AG08396 (cell line): ENCODE measurements at places on chromosomes 2 and 18.
A peak's percentile ranks its signal among the peaks of the same experiment; 100 is the strongest.

GRCh38 chr2:184877909-184878308 is 279.6 kb downstream of the ZNF804A start:
- no peak for DNase-seq

GRCh38 chr2:207881902-207882301 is 112.2 kb upstream of the FZD5 start:
- DNase-seq, result no peak

DNA sequence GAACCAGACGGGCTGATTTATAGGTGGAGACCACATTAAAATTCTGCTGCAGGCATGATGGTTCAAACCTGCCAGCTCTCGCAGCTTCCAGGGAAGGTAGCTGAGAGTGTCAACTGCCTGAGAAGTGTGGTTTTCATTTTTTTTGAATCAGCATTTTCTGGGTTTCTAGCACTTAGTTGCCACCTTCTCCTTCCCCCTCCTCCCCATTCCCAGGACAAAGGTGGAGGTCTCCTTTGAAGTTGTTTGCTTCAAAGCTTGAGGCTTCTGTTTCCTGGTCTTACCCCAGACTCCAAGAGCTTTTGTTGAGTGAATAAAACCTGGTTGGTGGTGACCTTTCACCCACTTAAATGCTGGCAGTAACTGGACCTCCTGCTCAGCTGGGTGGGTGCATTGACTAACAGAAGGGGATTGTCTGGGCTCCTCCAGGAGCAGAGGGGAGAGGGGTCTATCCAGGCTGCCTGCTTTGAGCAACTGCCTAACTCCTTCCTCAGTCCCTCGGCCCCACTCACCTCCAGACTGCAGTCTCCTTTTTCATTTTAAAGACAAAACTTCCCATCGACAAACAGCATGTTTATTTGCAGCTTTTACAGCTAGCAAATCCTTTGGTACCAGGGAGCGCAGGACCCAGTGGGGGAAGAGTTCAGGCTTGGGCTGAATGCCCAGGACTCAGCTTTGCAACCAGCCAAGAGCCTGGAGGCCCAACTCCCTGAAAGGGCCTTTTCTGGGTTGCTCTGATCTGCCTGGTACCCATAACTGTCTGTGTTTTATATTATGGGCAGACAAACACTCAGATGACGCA is 3.5 kb downstream of the RHOB start:
- peak; percentile 68 for DNase-seq

- DNase-seq, result no peak
Measured at GRCh38 chr2:121382744-121383143, 97.7 kb upstream of the TFCP2L1 start.

- peak; percentile 33 for DNase-seq
Measured at GRCh38 chr2:100321179-100321865, 979 bp downstream of the LONRF2 start.

DNA sequence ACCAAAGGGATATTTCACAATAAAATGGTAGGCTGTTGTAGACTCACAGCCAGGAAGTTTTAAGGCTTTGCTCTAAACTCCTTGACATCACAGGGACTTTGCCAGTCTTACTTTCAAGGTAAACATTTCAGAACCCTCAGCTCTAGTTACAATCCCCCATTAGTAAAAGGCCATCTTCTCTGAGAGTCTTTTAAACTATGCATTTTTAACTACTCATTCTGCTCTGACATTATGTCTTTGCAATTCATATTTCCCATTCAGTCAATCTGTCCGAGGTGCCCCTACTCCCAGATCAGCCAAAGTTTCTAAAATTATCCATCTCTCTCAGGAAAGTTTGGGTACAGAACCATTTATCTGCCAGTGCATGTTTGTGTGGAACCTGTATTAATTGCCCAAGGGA is 1094.1 kb downstream of the TDRD15 start:
- DNase-seq, result no peak

GRCh38 chr2:80364524-80365212 is 60.1 kb upstream of the LRRTM1 start:
- DNase-seq, result no peak

DNA sequence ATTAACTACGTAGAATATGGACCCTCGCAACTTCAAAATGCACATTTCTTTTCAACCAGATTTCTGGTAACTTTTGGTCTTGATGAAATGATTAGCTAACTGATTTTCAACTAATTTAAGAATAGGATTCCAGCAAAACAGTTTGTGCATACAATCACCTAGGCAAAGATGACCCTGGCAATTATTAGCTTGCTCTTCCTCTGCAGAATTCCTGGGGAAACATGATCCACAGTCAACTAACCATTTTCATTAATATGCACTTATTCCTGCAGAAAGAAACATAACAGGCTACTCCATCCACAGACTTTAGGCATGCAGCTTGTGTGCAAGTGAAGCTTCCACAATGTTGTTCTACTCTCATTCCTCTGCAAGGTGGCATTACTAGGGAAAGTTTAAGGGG is 1150.8 kb upstream of the FANCL start:
- DNase-seq, result no peak

GRCh38 chr2:217943446-217944321 is 59.1 kb downstream of the TNS1 start:
- peak; percentile 92 for DNase-seq

- no peak for DNase-seq
Measured at GRCh38 chr2:12412898-12413305, 303.8 kb upstream of the TRIB2 start.

GRCh38 chr2:167964650-167965413 is 282.6 kb downstream of the STK39 start:
- DNase-seq, result no peak

- no peak for DNase-seq
Measured at GRCh38 chr18:24974431-24974830, 377.5 kb downstream of the ZNF521 start.

DNA sequence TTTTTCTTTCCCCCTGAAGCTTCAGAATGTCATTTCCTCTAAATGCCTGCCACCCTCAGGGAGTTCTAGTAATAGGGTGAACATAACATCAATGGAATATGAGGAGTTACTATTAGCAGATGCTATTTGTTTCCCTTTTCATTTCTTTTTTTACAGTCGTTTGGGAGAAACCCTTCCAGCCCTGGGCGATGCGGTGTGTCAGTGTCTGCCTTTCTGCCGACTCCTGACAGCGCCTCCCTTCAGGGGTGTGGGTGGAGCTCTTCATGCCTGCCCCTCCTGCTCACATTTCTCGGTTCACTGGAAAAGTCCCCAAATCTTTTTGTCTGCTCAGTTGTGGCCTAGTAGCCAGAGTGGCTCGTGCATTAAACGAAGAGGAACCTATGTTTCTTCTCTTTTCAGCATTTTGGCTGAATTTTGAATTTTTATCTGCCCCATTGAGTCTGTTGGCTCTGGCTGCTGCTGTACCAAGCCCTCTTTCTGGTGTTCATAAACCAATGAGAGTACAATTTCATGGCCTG is 72.3 kb downstream of the FMNL2 start:
- peak; percentile 74 for DNase-seq

GRCh38 chr2:224807153-224807964 is 91.2 kb upstream of the CCDC195 start:
- DNase-seq, result no peak

GRCh38 chr2:6957031-6957714 is 40.0 kb downstream of the RNF144A start:
- no peak for DNase-seq

GRCh38 chr2:19673213-19673791 is 228.5 kb downstream of the TTC32 start:
- DNase-seq, result no peak

DNA sequence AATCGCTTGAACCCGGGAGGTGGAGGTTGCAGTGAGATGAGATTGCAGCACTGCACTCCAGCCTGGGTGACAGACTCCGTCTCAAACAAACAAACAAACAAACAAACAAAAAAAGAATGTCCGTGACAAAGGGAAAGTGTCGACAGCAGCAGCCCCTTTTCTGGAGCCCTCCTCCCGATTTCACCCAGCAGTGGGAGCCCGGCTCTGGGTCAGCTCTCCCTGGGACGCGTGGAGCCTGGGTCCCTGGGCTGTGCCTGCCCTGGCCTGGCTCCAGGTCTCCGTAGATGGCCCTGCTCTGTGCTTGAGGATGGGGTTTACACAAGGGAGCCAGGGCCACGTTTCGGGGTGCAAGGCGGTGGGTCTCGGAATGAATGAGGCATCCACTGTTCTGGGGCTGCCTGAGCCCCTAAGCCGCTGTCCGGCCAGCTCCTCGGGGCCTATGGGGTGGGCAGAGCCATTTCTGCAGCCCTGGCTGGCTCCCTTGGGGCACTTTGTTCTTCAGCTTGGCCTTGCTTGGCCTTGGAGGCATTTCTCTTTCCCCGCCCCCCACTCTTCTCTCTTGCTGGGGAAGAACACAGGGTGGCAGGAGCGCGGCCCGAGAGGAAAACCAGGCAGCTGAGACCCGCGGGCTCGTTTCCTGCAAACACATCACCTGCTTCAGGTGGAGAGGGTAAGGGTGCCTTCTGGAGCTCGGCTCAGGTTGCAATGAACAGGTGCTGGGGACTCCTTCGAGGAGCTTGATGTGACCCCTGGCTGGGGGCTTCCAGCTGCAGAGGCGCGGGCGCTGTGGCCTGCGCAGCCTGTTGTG is 29.1 kb downstream of the RTP5 start:
- DNase-seq, result no peak

GRCh38 chr2:73979686-73980085 is 5.0 kb upstream of the TET3 start:
- DNase-seq, result peak; percentile 85
